GM10248 (cell line): ENCODE measurements at places on chromosomes 3 and 15.

- no peak for DNase-seq
Measured at GRCh38 chr3:177488740-177489139, 291.5 kb upstream of the TBL1XR1 start.

DNA sequence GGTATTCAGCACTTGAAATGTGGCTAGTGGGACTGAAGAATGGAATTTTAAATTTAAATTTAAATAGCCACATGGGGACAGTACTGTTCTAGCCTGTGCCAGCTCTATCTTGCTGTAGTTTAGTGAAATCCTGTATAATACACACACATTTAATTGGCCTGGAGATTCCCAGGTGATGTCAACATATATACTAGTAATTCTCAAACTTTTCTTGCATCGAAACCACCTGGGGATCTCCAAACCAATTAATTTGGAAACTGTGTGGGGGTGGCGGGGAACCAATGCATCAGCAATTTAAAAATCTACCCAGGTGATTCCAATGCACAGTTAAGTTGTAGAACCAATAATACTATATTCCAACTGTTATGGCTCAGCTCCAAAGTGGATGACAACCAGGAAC, 228.9 kb upstream of the MRPL3 start:
- DNase-seq, result no peak

- DNase-seq, result no peak
Measured at GRCh38 chr3:6165951-6166350, 695.0 kb upstream of the GRM7 start.

DNA sequence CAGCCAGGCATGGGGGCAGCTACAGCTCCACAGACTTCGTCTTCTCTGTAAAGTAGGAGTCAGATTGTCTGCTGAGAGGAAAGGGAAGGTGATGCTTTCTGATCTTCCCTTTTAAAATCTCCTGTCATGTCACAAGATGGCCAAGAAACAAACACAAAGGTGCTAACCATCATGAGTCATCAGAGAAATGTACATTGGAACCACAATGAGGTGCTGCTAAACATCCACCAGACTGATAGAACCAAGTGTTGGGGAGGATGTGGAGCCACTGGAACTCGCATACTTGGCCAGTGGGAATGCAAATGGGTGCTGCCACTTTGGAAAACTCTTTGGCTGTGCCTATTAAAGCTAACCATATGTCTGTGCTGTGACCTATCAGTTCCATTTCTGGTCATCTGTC, 268.8 kb downstream of the SLCO3A1 start:
- no peak for DNase-seq

GRCh38 chr15:79513417-79513816, 81.3 kb downstream of the MINAR1 start:
- no peak for DNase-seq

DNA sequence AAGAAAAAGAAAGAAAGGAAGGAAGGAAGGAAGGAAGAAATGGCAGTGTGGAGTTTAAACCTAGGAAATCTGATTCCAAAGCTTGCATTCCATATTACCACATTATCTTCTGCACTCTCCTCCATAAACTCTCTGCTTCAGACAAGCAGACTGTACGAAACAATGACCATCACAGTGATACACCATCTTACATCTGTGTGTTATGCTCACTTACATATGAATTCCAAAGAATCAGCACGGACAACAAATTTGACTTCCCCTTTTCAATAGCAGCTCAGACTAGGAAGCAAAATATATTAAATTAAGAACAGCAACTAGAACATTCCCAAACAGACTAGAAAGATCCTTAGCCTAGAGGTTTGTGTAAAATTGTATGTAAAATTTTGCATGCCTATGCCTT, 18.0 kb upstream of the PPM1L start:
- DNase-seq, result no peak

GRCh38 chr3:48299746-48300712, 33.4 kb downstream of the SPINK8 start:
- DNase-seq, result peak; percentile 71

DNA sequence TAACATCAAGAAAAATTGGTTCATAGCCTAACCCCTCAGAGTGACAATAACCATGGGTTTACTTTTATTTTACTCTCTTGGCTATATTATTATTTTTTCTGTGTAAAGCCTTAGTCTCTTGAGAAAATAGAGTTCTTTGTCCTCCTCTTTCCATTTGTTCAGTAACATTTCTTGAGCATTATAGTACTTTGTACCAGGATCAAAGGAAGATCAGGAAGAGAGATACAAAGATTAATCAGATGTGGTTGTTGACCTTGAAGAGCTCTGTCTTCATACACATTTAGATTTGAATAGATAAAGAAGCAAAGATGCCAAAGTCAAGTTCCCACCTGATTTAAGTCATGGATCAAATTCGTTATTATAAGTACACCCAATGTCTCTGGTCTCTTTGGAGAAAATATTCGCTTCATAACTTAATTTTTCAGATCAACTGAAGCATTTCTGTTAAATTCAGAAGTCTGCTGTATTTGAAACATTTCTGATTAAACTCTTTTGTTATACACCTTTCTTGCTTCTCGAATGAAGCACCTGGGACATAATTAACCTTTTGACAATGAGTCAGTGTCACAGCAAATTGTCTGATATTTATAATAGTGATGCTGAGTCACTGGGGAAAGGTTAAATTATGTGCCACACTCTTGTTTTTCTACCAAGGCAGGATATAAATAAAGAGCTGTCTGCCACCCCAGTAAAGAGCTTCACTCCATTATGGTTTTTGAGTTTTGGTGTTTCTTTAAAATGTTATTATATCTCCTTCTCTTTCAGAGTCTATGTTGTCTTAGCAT, 100.2 kb downstream of the GHSR start:
- no peak for DNase-seq

DNA sequence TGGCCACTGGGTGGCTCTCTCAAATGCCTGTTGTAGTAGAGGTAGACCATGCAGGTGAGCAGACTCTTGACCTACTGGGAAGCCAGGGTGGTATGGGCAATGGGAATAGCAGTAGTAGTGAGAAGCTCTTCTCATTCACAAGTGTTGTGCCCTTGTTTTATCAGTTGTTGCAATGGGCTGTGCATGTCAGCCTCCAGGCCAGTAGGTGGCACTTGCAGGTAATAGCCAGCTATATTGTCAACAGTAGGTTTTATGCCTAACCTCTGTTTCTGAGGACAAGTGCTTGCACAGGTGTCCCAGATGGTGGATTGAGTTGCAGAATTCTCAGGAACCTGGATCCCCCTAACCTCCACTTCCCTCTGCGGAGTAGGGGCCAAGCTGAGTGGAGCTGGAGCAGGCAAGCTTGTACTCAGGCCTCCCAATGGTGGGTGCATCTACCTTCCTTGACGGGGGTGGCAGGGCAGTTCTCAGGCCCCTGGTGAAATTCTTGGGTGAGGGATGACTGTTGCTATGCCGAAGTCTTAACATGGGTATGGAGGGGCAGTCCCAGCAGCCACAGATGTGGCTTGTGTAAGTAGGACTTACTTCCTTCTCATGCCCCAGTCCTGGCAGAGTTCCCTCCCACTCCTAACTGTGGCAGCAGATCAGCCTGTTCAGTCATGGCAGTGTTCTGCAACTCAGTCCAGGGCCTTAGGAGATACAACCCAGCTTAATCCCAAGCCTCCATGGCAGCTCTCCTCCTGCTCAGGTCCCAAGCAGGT, 104.3 kb downstream of the NEO1 start:
- no peak for DNase-seq

GRCh38 chr15:36232491-36232890, 346.9 kb upstream of the CDIN1 start:
- DNase-seq, result no peak
